ENCODE measurements at places on chromosomes 1 and 21.
A peak's percentile ranks its signal among the peaks of the same experiment; 100 is the strongest.

- DNase-seq: peak; percentile 45
Observed at GRCh38 chr21:36437745-36438128, 42.2 kb downstream of the CLDN14 start.

DNA sequence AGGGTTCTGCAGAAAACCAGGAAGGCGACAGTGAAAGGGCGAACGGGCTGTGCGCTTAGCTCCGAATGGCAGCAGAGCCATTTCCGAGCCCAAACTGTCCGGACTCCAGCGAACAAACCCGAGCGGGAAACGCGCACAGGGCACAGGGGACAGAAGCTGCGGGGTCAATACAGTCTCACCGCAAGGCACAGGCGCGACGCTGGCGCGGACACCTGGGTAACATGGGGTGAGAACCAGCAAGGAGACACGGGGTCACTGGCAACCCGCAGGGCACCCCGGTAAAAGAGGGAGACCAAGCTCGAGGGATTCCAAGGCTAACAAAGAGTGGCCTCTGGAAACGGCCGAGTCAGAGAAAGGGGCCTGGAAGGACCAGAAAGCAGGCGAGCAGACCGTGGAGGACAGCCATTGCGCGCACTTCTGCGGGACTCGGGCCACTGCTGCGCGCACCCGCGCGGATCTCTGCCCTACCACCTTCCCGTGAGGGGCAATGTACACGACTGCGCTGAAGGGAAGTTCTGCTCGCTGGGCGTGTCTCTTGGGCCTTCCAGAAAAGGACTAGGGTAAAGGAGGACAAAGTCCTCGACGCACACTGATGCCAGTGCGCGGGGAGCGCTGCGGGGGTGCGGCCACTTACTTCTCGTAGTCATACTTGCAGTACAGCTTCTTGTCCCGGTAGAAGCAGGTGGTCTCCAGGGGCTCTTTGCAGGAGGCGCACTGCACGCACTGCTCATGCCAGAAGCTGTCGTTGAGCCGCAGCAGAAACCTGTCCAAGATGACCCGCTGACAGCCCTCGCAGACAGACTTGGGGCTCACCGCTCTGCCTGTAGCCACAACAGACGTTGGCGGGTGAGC is 3.8 kb downstream of the LMX1A start:
- DNase-seq: no peak

GRCh38 chr1:75470448-75470847 is 140.5 kb downstream of the SLC44A5 start:
- DNase-seq: no peak

DNA sequence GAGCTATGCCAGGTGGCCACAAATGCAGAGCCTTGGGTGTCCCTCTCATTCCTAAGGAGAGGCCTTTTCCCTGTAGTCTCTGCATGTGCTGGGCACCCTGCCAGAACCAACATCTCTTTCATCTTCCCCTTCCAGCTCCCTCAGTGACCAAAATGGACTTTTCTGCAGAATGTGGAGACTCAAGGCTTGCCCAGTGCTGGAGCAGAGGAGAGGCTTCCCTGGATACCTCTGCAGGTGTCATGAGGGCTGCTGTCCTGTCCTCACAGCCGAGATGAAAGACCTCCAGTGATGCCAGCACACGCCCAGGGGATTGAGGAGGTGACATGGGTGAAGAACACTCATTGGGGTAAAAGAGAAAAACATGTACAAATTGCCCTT is 347.0 kb upstream of the AJAP1 start:
- no peak for DNase-seq

DNA sequence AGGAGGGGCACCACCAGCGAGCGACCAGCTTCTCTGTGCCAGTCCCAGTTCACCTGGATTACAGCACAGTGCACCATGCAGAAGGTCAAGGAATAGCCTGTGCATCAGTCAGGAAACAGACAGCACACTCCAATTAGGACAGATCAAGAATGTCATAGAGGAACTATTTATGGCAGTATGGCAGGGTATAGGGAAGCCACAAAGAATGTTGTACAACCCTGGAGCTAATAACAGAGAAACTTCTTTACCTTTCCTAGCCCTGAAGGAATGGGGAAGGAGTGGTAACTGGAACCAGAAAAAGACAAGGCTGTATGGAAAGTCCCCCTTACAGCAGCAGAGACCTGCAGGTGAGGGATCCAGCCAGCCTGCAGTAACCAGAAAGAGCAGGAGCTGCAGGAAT is 87.8 kb upstream of the USP24 start:
- no peak for DNase-seq

- DNase-seq: no peak
Observed at GRCh38 chr1:9296850-9297249, 4.2 kb downstream of the SPSB1 start.

- no peak for DNase-seq
Observed at GRCh38 chr1:119674111-119674526, 26.1 kb upstream of the ZNF697 start.

DNA sequence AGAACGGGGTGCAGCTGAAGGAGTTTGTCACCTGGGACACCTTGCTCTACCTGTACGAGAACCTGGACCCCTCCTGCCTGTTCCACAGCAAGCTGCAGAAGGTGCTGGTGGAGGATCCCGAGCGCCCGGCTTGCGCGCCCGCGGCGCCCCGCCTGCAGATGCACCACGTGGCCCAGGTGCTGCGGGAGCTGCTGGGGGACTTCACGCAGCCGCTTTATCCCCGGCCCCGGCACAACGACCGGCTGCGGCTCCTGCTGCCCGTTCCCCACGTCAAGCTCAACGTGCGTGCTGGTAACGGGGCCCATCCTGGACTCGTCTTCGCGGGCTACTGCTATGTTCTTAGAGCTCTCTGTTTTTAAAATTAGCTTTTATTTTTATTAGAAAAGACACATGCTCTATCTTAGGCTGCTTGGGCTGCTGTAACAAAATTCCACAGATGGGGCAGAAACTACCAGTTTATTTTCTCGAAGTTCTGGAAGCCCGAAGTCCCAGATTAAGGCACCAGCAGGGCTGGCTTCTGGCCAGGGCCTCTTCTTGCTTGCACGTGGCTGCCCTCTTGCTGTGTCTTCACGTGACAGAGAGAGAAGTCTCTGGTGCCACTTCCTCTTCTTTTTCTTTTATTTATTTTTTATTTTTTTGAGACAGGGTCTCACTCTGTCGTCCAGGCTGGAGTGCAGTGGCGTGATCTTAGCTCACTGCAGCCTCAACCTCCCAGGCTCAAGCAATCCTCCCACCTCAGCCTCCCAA is 38.1 kb downstream of the TRPM2 start:
- no peak for DNase-seq

DNA sequence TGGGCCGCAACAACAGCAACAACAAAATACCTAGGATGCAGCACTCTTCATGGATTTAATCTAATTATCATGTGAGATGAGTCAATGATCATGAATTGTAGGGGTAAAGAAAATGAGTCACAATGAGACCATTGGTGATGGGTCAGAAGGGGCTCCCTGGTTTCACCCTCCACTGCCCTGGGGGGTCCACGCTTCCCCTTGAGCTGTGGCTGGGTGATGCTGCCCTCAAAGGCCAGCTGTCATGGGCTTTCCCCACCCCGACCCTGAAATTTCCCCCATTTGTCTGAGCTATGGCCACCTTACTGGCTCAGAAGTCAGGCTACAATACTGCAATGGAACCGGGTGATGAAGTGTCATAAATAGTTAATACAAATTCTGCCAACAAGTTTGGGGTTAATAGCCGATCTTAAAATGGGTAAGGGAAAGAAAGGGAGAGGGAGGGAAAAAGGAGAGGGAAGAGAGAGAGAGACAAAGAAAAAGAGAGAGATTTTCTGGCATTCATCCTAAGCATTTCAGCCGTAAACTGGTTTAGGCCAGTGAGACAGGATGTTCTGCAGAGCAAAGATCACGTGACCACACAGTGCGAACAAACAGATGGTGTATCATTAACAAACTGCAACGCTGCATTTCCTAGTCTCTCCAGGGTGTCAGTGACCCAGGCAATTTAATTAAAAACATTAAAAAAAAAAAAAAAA is 143.4 kb upstream of the ERRFI1 start:
- peak; percentile 50 for DNase-seq
